Left lobe of liver (tissue), 2 donors: ENCODE measurements at places on chromosomes 13 and 19.

- DNase-seq = peak; percentile 69
Measured at GRCh38 chr13:52374389-52374788, 31.6 kb downstream of the THSD1 start.

GRCh38 chr13:101618440-101619187, 166.1 kb downstream of the ITGBL1 start:
- no peak for DNase-seq

GRCh38 chr19:49427855-49428546, 2.8 kb downstream of the GFY start:
- DNase-seq = no peak

GRCh38 chr19:29800100-29800825, 11.5 kb upstream of the CCNE1 start:
- no peak for DNase-seq

- peak; percentile 64 for DNase-seq
Measured at GRCh38 chr13:31201341-31202031, 1.7 kb downstream of the B3GLCT start.

DNA sequence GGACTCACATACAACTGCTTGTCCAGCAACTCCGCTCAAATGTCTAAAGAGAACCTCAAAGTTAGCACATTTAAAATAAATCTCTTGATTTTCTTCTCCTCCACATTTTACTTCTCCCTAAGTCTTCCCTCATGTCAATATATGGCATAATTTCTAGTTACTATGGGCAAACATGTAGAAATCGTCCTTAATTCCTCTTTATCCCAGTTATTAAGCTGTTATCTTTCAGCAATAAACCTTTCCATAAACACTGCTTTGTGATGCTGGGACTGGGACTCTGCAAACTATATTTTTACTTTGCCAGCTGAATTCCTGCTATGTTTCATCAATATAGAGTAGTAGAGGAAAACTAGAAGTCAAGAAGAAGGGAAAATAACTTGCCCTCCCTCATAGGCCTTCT, 99.7 kb downstream of the KCNRG start:
- DNase-seq = no peak

DNA sequence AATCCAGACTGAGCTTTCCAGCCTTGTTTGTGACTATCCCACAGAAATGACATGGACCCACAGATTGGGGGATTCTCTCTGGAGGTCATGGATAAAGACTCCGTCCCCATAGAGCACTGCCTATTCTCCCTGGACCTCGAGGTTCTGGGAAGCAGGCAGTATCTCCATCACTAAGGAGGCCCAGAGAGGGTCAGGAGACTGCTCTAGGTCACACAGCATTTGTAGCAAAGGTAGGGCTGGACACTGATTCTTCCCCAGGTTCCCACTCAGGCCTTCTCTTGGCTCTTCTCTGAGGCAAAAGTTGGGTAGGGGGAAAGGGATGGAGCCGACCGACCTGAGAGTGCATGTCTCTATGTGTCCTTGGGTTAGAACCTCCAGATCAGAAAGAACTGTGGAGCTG, 80.9 kb downstream of the PTPRS start:
- no peak for DNase-seq

GRCh38 chr13:114081761-114082681, 50.4 kb downstream of the RASA3 start:
- peak; percentile 43 for DNase-seq

DNA sequence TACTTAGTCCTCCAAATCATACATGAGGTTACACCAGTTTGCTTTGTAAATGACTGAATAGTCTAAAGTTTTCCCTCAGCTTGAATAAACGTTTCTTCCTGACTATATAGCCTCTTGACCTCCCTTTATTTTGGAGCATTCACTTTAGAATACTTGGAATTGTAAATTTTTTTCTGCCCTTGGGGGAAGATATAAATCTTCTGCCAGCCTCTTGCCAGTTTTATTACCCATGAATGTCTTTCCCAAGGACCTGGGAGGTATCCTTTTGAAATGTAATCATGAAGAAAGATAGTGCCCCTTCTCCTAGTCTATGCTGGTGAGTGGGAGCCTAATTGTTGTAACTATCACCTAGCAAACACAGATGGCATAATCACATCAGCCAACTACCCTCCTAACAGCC, 2033.9 kb upstream of the PCDH20 start:
- no peak for DNase-seq

- DNase-seq = no peak
Measured at GRCh38 chr19:28372576-28373247, 840.2 kb downstream of the UQCRFS1 start.

DNA sequence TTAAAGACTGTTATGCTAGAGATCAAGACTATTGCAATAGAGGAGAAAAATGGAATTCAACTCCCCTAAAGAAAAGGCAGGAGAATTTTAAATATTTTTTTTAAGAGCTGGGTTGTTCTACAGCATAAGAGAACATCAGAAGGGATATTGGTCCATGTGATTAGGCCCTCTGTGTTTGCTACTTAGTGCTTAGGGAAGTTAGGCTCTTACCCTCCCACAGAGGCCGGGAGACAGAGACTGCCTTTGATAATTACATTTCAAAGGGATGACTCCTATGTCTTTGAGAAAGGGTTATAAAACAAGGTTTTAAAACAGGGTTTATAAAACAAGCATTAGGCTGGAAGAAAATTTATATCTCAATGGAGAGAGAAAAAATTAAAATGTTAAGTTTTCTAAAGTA, 1248.1 kb upstream of the PCDH20 start:
- DNase-seq = no peak

GRCh38 chr13:112012016-112012704, 54.8 kb upstream of the SOX1 start:
- DNase-seq = no peak

DNA sequence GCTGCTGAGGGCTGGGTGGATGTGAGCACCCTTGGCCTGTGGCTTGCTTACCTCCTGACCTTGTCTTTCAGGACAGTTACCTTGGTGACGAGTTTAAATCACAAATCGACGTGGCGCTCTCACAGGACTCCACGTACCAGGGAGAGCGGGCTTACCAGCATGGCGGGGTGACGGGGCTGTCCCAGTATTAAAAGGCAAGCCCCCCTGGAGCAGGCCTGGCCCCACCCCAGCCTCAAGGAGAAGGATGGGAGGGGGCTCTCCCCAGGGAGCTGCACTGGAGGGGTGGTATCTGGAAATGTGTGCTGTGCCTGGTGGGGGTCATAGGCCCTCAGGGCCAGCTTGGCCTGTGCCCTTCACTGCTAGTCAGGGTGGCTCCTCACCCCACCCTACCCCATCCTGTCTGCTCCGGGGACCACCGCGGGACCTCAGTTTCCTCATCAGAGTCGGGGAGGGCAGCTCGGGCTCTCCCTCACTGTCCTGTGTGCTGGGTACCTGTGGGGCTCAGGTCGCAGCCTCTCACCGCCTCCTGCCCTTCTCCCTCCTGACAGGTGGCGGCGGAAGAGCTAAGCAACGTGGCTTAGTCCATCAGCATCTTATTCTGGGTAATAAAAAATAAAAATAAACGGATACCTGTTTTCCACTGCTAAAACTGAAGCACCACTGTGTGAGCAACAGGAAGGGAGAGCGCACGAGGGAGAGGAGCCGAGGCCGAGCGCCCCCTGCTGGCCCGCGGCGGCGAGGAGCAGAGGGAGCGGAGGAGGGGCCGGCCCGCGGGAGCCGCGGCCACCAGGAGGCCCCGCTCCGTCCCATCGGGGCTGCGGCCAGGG, 29.8 kb downstream of the CERS1 start:
- DNase-seq = no peak
